ENCODE measurements at places on chromosomes 1 and 21.

DNA sequence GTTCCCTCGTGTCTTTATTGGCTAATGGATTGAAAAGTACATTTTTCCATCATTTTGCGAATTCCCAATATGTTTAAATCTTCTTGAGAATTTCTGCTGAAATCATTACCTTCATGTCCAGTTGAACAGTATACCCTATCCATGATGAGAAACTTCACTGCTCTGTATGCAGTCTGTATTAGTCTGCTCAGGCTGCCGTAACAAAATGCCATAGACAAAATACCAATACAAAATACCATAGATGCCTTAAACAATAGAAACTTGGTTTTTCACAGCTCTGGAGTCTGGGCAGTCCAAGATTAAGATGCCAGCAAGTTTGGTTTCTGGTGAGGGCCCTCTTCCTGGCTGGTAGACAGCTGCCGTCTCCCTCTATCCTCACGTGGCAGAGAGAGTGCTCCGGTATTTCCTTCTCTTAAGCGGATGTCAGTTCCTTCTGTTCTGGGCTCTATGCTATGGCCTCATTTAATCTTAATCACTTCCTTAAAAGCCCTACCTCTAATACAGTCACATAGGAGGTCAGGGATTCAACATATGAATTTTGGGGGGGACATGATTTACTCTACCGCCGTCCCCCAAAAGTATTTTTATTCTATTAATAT is 27.0 kb downstream of the CXADR start:
- no peak for DNase-seq

DNA sequence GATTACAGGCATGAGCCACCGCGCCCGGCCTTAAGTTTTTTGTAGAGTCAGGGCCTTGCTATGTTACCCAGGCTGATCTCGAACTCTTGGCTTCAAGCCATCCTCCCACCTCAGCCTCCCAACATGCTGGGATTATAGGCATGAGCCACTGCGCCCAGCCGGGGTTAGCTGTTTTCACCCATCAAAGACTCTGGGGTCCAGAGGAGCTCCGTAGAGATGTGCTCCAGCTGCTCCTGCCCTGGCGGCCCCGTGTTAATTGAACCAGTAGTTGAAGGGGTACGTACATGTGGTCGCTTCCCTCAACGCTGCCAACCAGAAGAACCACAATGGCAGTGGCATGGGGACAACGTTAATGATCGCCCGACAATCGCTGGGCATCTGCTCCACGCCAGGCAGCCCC is 72.0 kb downstream of the NPHP4 start:
- no peak for DNase-seq

GRCh38 chr1:24702511-24703293 is 42.5 kb upstream of the CLIC4 start:
- no peak for DNase-seq

DNA sequence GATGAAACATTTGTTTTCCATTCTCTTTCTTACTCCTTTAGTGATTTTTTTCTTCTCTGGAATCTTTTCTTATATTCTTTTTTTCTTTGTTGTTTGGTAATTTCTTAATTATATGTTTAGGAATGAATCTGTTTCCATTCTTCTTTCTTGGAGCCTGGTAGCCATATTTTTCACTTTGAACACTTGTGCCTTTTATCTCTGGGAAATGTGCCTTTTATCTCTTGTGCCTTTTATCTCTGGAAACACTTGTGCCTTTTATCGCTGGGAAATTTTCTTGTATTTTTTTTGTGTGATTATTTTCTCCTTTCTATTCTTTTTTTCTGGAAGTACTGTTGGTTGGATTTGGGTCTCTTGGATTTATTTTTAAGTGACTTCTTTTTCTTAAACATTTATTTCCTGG is 118.2 kb downstream of the LEPR start:
- DNase-seq: no peak

DNA sequence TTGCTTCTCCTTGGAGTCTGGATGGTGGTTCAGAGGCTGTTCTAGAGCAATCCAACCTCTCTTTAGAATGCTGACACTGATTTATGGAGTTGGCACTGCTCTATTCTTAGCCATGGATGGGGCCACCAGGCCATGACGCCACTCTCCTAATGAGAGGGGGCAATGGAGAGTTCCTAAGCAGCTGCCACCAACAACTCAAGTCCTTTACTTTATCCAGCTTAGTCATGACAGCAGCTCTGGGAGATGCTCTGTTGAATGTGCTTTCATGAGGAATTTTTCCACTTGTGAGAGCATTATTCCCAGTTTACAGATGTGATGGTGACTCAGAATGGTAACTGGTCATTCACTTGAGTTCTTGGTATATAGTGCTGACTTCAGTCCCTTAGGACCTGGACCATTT is 366.3 kb downstream of the HHAT start:
- no peak for DNase-seq

GRCh38 chr1:230061801-230062200 is 5.2 kb upstream of the GALNT2 start:
- DNase-seq: no peak

DNA sequence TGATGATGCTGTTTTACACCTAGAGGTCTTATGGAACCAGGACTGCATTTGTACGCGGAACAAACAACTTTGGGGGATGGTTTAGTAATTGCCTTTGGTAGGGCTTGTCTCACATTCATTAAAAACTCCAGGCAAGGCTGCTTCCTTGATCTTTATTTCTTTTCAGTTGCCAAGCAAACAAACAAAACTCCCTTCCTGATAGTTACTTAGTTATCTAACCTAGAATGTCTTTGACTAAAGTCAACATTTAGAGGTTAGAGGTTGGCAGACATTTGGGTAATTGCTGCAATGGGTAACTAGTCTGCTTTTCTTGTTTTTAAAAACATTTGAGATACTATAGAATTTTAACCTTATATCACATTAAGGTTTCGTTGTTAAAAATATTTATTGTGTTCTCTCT is 500.9 kb upstream of the PTBP2 start:
- DNase-seq: no peak

GRCh38 chr1:65497256-65497830 is 76.9 kb downstream of the LEPR start:
- DNase-seq: no peak

DNA sequence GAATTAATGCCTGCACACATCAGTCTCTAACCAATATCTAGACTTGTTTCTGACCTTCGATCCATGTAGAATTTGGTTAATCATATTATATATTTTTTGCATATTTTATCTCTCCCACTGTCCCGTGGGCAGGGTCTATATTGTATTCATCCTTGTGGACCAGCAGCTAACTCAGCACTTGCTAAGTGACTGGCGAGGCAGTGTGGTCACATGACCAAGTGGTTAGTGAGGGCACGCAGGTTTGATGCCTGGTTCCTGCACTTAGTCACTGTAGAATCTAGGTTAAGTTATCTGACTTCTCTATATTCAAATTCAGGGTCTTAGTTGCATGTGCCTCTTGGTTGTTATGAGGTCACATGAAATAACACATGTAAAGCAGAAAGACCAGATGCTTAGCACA is 120.5 kb downstream of the UBE2U start:
- no peak for DNase-seq

GRCh38 chr1:206704226-206704625 is 19.5 kb downstream of the MAPKAPK2 start:
- no peak for DNase-seq

All from cerebellar nuclear complex (tissue), 1 donor.